Ovary (tissue), 10 donors: ENCODE measurements at places on chromosomes 5 and 9. TPM values are rescaled to one million over a fixed set of nuclear protein-coding genes. Genes with fewer than 3 reads are reported as not detected.

Gene MTRR
- 42.5 TPM for total RNA-seq

Gene NUTM2F
- not detected for total RNA-seq

Gene PCDHGA8
- 5.3 TPM for total RNA-seq

Gene KCNN2
- total RNA-seq = 0.72 TPM

GRCh38 chr9:92564982-92565381 lies 29.2 kb upstream of the ECM2 start:
- no peak for DNase-seq

DNA sequence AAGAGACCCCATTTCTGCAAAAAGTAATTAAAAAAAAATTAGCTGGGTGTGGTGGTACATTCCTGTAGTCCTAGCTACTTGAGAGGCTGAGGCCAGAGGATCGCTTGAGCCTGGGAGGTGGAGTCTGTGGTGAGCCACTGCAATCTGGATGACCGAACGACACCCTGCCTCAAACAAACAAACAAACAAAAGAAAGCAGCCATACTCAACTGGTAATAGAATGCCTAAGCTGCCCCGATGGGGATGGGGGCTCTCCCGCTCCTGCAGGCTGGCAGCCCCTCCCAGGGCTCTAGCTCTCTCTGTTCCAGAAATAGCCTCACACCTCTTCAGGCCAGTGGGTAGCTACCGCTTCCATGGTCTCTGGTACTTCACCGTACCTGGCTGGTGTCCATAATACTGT lies 241.8 kb downstream of the FANCC start:
- no peak for DNase-seq

DNA sequence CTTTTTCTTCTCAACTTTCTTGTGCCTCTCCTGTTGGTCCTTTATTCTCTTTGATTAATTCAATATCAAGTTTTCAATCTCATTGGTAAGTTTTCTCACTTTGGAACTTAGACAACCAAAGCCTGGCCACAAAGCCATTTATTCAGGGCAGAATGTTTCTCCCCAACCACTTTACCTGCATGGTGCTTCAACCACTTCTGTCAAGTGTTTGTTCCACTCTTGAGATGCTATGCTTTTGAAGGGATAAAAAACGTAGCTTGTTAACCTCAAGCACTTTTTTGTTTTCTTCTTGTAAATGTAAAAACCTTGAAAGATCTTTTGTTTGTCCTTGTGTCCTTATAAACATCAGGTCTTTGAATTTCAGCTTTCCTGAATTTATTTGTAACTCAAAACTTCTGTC lies 966.7 kb downstream of the MAT2B start:
- DNase-seq = no peak

- no peak for DNase-seq
These were observed 123.9 kb downstream of the DOCK8 start for GRCh38 chr9:338602-339001.

GRCh38 chr5:170596482-170597044 lies 92.7 kb downstream of the KCNIP1 start:
- no peak for DNase-seq

GRCh38 chr9:111094433-111094924 lies 56.2 kb upstream of the LPAR1 start:
- no peak for DNase-seq

GRCh38 chr5:68657055-68657961 lies 436.5 kb upstream of the SLC30A5 start:
- DNase-seq = no peak

GRCh38 chr5:104951829-104952228 lies 1389.2 kb upstream of the NUDT12 start:
- no peak for DNase-seq

DNA sequence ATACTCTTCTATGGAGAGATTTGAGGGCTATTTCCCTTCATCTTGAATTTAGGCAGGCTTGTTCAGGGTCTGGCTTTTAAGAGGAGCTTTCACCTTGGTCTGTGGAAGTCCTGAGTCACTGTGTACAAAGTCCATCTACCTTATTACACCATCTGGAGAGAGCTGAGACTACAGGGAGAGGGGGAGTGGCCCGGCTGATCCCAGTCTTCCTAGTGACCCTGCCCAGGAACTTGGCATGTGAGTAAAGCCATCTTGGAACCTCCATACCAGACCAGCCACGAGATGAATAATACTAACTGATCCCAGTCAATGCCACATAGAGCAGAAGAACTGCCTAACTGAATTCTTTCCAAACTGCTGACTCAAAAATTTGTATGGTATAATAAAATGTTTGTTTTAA lies 8.4 kb upstream of the IL6ST start:
- no peak for DNase-seq

DNA sequence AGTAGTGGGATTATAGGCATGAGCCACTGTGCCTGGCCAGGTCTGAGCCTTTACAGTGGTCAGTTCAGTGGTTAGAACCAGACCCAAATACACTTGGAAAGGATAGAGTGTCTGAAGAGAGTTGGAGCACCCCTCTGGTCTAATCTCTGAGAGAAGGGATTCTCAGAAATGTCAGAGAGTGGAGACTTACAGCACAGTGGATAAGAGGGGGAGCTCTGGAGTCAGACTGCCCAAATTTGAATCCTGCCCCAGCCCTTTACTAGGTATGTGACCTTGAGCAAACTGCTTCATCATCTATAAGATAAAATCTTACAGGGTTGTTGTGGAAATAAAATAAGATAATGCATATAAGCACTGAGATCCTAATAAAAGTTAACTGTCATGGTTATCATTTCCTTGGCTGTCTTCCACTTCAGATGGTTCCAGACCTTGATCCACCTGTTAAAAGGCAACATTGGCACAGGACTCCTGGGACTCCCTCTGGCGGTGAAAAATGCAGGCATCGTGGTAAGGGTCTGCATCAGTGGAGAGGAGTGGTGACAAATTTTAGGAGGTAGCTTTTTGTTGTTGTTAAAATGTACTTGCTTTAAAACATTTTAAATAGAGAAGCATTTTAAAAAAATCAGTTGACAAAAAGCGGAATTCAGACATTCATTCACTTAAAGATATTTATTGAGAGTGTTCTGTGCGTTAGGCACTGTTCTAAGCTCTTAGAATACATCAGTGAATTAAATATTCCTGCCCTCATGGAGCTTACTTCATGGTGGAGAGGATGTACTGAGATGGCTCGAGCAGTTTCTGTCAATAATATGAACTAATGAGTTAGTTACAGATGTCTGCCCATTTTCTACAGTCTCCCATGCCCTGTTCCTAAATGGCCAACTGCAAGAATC lies 16.0 kb downstream of the SLC36A1 start:
- DNase-seq = no peak

GRCh38 chr5:106459541-106459940 lies 1211.2 kb downstream of the EFNA5 start:
- DNase-seq = no peak

GRCh38 chr9:127344368-127345000 lies 52.5 kb upstream of the SLC2A8 start:
- DNase-seq = no peak
